ENCODE measurements at places on chromosomes 4 and X.

GRCh38 chr4:129371926-129372325 is 276.0 kb downstream of the C4orf33 start:
- no peak for DNase-seq

GRCh38 chr4:163665521-163666331 is 171.2 kb downstream of the TMA16 start:
- DNase-seq, result no peak

GRCh38 chr4:32778025-32778424 is 2057.9 kb downstream of the PCDH7 start:
- DNase-seq, result no peak

DNA sequence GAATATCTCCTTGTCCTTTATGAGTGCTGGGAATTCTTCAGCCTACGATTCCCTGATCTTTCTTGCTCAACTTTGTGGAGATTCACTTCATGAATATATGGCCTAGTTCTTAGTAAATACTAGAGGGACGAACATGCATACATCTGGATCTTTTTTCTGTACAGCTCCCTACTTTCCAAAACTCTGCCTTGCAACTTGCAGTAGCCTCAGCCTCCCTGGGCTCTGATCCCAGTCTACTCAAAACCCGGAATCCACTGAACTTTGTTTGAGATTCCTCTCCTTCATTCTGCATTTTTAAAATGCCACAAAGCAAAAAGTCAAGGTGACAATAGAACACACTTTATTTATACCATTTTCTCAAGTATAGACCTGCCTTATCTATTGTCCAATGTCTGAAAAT is 50.0 kb upstream of the PCDH7 start:
- DNase-seq, result no peak

- no peak for DNase-seq
These were observed 48.3 kb downstream of the MED28 start for GRCh38 chr4:17662694-17663093.

DNA sequence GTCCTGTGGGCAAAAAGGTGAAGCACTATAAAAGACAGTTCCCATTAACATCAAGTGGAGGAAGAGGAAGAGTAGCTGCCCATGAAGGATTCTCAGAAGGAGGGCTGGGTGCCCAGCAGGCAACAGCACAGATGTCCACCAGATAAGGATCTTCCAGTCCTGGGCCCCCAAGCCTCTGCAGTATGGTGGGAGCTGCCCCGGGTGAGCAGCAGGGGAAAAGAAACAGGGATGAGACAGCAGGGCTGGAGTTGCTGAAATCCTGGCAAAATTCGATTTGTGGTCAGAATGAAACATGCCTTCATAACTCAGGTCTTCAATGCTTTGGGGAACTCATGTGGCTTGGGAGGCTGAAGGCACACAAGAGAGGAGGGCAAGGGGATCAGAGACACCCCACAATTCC is 94.6 kb downstream of the RASL11B start:
- DNase-seq, result no peak

GRCh38 chrX:119758731-119759247 is 401 bp downstream of the SOWAHD start:
- DNase-seq, result peak; percentile 61

- no peak for DNase-seq
These were observed 5.2 kb upstream of the RPGR start for GRCh38 chrX:38332505-38332904.

- no peak for DNase-seq
These were observed 19.1 kb downstream of the HPGD start for GRCh38 chr4:174503079-174503715.

DNA sequence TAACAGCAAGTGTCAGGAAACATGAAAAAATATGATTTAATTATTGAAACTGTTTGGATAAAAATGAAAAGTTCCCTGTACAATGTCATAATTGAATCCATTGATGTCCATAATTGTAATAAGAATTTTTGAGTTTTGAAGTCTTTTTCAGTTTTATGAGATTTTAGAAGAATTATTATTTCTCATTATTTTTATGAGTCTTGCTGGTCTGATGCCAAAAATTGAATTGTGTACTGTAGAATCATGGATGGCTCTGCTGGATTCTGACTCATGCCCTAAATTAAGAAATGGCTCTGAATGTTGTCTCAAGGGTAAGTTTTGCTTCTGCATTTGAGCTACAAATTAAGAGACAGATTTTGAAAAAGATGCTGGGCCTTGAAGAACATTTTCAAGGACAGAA is 132.8 kb upstream of the MAP9 start:
- DNase-seq, result no peak

DNA sequence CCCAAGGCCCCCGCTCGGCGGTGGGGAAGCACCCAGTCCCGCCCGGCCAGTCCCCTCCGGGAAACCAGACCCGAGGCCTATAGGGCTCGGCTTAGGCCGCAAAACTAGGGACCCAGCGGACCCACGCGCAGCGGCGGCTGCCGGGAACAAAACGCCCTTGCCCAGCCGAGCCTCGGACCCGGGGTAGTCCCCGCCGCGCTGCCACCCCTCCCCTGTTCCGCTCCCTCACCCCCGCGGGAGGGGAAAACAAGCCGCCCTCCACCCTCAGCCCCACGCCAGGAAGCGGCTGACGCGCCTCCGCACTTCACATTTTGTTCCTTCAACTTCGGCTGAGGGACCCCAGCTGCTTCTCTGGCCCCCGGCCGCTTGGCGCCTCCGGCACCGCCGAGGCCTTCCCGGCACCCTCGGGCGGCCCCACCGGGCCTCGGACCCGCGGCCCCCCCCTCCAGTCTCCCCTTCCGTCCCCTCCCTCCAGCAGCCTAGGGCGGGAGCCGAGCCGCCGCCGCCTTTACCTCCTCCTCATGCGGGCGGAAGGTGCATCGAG is 694 bp downstream of the PDS5A start:
- peak; percentile 13 for DNase-seq

DNA sequence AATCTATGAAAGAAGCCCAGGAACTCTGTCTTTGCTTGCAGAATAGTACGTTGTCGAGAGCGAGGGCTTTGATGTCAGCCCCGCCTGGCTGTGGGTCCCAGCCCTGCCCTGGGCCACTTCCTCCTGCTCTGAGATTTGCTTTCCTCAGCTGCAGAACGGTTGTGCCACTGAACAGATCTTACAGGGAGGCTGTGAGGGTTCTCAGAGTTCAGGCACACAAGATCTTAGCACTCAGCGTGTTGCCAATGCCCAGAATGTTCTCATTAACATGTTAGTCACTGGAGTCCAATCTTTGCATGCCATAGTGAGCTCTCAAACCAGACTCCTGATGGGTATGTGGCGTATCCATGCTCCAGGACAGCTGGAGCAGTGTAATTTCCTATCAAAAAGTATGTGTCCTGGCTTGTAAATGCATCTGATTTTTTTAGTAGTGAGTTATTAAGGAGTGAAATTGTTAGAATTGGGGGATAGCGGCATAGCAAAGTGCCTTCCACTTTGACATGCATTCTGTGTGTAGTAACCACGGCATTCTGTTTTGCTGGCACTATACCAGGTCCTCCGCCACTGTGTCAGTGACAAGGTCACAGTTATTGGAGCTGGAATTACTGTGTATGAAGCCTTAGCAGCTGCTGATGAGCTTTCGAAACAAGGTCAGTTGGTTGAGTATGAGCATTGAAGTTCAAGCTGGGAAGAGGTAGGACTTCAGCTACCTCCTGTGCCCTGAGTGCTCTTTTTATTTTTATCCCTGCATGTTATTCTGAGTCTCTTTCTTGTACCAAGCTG is 31.6 kb downstream of the TKTL1 start:
- DNase-seq, result no peak

DNA sequence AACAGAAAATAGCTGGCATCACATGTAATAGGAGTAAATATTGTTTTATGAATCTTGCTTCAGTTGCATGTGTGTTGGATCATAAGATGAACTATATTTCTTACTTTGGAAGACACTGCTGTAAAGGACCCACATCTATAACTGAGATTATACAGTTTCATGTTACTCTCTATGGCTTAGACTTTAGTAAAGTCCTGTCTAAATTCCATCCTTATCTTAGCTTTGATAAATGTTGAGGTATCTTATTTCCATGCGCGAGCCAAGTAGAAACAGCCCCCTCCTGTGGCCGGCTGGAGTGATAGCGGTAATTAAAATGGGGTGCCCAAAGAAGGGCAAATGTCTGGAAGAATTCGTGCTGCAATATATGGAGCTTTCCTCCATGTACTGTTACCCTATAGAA is 43.0 kb downstream of the CCDC158 start:
- peak; percentile 64 for DNase-seq

DNA sequence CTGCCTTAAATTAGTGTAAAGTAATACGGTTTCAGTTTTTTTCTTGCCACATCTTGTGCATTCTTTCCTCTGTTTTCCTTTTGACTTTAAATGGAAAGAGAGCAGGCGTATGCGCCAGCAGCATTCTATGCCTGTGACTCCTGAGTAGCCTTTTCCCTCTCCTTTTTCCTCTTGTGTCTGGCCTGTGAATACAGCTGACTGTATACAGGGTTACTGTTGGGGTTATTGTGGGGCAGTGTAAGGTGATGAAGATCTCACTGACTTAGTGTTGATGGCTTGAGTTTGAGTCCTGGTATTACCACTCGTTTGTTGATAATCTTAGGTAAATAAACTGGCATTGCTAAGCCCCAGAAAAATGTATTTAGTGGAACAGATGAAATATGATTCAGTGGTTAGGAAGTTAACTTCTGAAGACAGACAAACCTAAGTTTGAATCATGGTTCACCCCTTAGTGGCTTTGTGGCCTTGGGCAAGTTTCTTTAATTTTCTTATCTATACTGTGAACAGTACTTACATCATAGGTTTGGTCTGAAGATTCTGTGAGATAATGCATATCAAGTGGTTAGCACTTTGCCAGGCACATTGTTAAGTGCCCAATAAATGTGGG is 105.1 kb downstream of the FNIP2 start:
- peak; percentile 2 for DNase-seq

DNA sequence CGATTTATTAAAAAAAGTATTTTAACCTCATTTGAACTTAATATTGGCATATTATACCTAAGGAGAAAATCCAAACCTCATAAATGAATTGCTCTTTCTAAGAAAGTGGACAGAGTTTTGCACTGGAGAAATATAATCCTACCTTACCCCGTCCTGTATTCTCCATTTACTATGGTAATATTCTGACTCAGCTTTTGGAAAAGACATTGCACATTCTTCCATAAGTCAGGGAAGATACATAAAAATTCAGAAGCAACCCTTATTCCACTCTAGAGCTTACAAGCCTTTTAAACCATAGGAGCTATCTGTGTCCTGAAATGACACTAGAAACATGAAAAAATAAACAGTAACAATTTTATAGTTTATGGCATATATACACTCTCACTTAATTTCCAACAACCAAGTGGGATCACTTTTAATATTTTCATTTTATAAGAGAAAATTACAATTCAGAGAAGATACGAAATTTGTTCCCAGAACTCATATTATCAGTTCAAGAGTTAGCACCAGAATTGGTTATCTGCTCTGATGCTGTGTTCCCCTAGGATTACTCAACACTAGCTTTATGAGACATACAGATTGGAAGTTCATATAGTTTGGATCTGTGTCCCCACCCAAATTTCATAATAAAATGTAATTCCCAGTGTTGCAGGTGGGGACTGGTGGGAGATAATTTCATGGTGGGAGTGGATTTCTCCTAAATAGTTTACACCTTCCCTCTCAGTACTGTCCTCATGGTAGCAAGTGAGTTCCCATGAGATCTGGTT is 359.4 kb downstream of the ARAP2 start:
- no peak for DNase-seq

DNA sequence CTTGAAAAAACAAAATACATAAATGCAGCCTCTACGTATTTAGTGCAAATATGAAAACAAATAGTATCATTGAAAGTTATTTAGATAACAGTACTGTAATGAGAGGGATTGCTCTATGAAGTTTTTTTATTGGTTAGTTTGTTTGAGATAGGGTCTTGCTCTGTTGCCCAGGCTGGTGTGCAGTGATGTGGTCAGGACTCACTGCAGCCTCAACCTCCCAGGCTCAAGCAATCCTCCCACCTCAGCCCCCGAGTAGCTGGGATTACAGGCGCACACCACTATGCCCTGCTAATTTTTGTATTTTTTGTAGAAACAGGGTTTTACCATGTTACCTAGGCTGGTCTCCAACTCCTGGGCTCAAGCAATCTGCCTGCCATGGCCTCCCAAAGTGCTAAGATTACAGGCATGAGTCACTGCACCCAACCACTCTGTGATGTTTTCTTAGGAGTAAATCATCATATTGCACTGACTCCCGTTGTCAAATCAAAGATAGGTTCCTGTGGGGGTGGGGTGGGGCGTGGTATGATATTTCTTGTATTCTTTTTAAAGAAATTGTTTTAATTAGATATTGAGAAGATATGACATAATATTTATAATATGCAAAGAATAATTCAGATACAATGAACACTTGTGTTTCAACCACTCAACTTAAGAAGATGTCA is 75.8 kb downstream of the ATG4A start:
- DNase-seq, result peak; percentile 44

- DNase-seq, result no peak
These were observed 11.3 kb downstream of the EIF1AX start for GRCh38 chrX:20130357-20130756.

DNA sequence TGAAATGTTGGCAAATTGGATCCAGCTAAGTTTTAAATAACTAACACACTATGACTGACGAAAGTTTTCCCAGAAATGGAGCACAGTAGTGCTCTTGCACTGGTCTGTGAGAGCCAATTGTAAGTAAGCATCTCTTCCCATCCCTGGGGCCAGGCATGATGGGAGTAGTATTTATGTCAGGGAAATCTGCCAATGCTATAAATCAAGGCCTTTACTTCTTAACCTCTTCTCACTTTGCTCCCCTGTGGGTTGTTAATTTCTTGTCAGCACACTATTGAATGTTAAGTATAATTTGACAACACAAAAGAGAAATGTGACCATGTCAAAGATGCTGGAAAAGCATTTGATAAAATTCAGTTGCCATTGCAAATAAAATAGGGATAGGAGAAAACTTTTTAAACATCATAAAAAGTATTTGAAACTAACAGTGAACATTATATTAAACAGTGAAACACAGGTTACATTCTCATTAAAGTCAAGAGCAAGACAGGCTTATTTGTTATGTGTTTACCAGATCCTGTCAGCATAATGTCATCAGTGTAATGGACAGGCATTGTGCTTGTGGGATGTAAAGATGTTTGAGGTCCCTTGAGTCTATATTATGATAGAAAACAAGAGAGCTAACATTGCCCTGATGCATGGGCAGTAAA is 5.0 kb downstream of the F8A1 start:
- no peak for DNase-seq

DNA sequence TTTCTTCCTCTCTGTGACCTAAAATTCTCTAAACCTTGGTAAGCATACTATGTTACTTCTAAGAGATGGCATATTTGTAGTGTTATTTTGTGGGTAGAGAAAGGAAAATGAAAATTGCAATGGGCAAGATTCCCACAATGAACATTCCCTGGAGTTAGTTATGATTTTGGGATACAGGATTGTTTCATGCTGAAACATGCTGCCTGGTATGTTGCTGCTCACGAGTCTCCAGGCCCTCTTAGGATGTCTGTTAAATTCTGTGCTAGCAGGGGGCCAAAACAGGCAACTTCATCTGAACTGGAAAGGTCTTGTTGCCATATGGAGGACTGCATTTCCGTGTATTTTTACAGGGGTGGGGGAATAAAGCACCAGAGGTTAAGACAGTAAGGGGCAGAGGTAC is 18.9 kb upstream of the MSMO1 start:
- DNase-seq, result no peak

GRCh38 chr4:184636144-184636543 is 13.1 kb downstream of the CASP3 start:
- no peak for DNase-seq

GRCh38 chrX:110004215-110004614 is 1.3 kb downstream of the TMEM164 start:
- peak; percentile 47 for DNase-seq

- peak; percentile 32 for DNase-seq
These were observed 162.9 kb upstream of the USP9X start for GRCh38 chrX:40922307-40922706.

GRCh38 chr4:16609170-16609758 is 289.2 kb downstream of the LDB2 start:
- DNase-seq, result no peak

Data from Calu3 (cell line).